ENCODE measurements at places on chromosomes 3 and 15. TPM values are rescaled to one million over a fixed set of nuclear protein-coding genes. Genes with fewer than 3 reads are reported as not detected.

DNA sequence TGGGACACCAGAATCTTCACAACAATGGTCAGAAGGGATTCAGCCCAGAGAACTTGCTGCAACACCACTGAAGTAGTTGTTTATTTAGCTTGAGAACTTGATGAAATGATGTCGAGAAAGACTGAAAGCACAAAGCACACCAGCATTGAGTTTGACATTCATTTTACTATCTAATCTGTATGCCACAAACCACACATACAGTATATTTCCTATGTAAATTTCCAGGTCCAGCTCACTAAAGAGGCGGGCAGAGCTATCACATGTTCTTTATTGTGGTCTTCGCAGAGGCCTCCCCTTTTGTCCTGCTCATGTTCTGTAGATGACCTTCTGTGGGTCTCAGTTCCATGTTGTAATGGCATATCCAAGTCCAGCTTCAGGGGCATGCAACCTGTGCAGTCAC is 10.4 kb upstream of the FMN1 start:
- H3K27me3 ChIP-seq: no peaks in the 10 kb centered on the region
- no peak for DNase-seq
- no peaks in the 10 kb centered on the region for H3K36me3 ChIP-seq

GRCh38 chr3:145936971-145937370 is 224.0 kb downstream of the PLOD2 start:
- no peaks in the 10 kb centered on the region for H3K4me1 ChIP-seq
- H3K27me3 ChIP-seq: no peaks in the 10 kb centered on the region
- no peaks in the 10 kb centered on the region for H3K36me3 ChIP-seq
- DNase-seq: no peak

DNA sequence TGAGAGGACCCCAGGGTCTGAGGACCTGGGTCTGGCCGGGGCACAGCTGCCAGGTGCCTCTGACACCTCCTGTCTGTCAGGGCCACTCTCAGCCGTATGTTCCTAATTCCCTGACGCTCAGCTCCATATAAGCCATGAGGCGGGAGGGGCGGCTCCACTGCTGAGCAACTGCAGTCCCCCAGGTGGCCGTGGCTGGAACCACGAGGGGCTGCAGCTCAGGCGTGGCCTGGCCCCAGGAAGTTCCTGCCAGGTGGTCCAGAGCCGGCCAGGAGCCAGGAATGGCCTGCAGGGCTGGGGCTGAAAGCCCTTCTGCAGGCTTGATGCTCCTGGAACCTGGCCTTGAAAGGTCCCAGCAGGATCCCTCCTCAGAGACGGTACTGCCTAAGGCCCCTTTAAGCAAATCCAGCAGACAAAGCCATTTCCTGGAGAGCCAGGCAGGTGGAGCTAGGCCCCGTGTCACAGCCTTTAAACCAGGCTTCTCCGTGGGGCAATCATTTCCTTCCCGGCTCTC is 118.0 kb downstream of the CHSY1 start:
- peak; percentile 53 for DNase-seq
- H3K4me1 ChIP-seq: peaks cover 7% of the 10 kb centered on the region
- no peaks in the 10 kb centered on the region for H3K36me3 ChIP-seq
- no peak overlapping the region for H3K27ac ChIP-seq

DNA sequence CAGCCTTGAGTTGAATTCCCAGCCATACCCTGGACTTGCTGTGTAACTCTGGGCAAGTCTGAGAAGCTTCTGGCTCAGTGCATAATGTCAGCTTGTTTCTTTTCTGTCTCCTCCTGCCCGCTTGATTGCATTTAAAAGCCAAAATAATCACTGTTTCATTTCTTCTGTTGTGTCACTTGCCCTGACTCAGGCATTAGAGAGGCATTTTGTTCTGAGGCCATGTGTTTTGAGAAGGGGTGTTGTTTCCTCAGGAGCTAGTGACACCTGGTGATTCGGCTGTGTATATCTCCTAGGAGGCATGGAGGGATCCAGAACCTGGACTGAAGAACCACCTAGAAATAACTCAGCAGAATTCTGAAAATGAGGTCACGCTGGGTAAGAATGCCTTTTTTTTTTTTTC is 16.0 kb downstream of the WDR73 start:
- H3K36me3 ChIP-seq: peaks cover 7% of the 10 kb centered on the region
- peak; percentile 75 for DNase-seq
- peaks cover 12% of the 10 kb centered on the region for H3K27me3 ChIP-seq
- peak overlapping the region; percentile 78 for H3K27ac ChIP-seq

GRCh38 chr15:25797936-25798901 is 64.9 kb downstream of the ATP10A start:
- no peak for DNase-seq
- H3K36me3 ChIP-seq: no peaks in the 10 kb centered on the region
- H3K27ac ChIP-seq: no peak overlapping the region
- H3K27me3 ChIP-seq: no peaks in the 10 kb centered on the region
- no peak overlapping the region for H3K4me3 ChIP-seq

ITIH3 gene
- 0.31 TPM for total RNA-seq

- H3K4me3 ChIP-seq: no peak overlapping the region
- no peaks in the 10 kb centered on the region for H3K27me3 ChIP-seq
- H3K36me3 ChIP-seq: no peaks in the 10 kb centered on the region
- peaks cover 18% of the 10 kb centered on the region for H3K4me1 ChIP-seq
- no peak for DNase-seq
Measured at GRCh38 chr3:23319366-23320312, 116.5 kb downstream of the UBE2E2 start.

CDHR4 gene
- total RNA-seq: not detected

GRCh38 chr3:178457511-178457910 is 78.7 kb upstream of the KCNMB2 start:
- no peaks in the 10 kb centered on the region for H3K36me3 ChIP-seq
- no peaks in the 10 kb centered on the region for H3K4me1 ChIP-seq
- DNase-seq: no peak
- no peaks in the 10 kb centered on the region for H3K27me3 ChIP-seq
- no peak overlapping the region for H3K4me3 ChIP-seq

EPHB1 gene
- total RNA-seq: 5.2 TPM

- no peak for DNase-seq
- H3K27ac ChIP-seq: no peak overlapping the region
- H3K36me3 ChIP-seq: no peaks in the 10 kb centered on the region
- H3K4me1 ChIP-seq: no peaks in the 10 kb centered on the region
- no peaks in the 10 kb centered on the region for H3K27me3 ChIP-seq
Measured at GRCh38 chr3:113297841-113298240, 86.5 kb downstream of the BOC start.

CHDH gene
- 31.4 TPM for total RNA-seq

DNA sequence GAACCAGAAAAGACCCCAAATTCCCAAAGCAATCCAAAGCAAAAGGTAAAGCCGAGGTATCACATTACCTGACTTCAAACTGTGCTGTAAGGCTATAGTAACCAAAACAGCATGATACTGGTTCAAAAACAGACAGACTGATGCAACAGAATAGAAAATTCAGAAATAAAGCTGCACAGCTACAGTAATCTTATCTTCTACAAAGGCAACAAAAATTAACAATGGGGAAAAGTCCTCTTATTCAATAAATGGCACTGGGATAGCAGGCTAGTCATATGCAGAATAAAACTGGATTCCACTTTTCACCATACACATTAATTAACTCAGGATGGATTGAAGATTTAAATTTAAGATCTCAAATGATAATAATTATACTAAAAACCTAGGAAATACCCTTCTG is 392.6 kb upstream of the CBLB start:
- H3K4me3 ChIP-seq: no peak overlapping the region
- H3K27ac ChIP-seq: no peak overlapping the region
- no peaks in the 10 kb centered on the region for H3K36me3 ChIP-seq
- DNase-seq: no peak

- DNase-seq: peak; percentile 59
- peak overlapping the region; percentile 26 for H3K4me3 ChIP-seq
- peak overlapping the region; percentile 81 for H3K27ac ChIP-seq
- H3K4me1 ChIP-seq: peaks cover 23% of the 10 kb centered on the region
- H3K36me3 ChIP-seq: no peaks in the 10 kb centered on the region
Measured at GRCh38 chr3:110165753-110166152, 828.4 kb upstream of the DPPA4 start.

TSC22D2 gene
- 23.3 TPM for total RNA-seq

DNA sequence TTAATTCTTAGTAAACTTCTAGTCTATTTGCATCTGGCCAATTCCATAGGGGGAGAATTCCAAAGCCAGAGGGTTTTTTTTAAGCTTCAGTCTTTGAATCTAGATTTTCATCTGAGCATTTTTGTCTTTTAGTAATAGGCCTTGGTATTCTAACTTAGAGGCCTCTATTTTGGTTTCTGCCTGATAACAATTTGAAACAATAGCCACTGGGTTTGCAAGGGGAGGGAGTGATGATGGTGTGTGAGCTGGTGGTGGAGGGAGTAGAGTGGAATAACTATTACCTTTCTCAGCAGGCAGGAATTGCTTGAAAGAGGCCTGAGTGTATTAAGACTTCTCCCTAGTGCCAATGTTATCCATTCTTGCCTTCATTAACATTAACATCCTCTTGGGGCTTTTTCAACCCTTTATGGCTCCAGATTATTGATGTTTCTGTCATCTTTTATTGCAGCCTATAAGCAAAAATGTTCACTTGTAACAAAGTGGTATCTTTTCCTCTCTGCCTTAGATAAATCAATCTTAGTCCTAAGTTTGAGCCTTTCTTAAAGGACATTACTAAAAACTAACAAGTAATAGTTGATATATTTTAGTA is 26.5 kb upstream of the TCF12 start:
- DNase-seq: peak; percentile 31
- no peak overlapping the region for H3K27ac ChIP-seq
- H3K36me3 ChIP-seq: no peaks in the 10 kb centered on the region
- H3K4me1 ChIP-seq: peaks cover 12% of the 10 kb centered on the region
- H3K27me3 ChIP-seq: peaks cover 19% of the 10 kb centered on the region
- no peak overlapping the region for H3K4me3 ChIP-seq

ZNF609 gene
- total RNA-seq: 34.2 TPM

Measured in GM23338 (cell line).